ENCODE measurements at places on chromosomes 4 and X. TPM values are rescaled to one million over a fixed set of nuclear protein-coding genes. Genes with fewer than 3 reads are reported as not detected.
A peak's percentile ranks its signal among the peaks of the same experiment; 100 is the strongest.

DNA sequence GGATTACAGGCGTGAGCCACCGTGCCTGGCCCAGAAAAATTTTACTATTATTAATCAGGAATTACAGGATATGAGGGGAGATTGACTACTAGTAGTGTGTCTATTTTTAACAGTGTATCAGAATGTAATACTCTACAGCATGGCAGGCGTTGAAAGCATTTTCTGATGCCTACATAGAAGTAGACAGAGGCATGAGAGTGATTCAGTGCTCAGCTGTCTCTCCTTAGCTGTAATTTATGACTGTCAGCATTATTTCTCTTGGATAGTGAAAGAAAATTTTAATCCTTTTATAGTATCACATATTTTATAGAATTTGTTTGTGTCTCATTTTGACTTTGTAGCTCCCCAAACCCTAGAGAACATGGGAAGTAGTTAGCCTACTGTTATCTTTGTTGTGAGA lies 20.7 kb downstream of the ARHGAP24 start:
- DNase-seq, result no peak

AFF2 gene
- total RNA-seq, result 14.6 TPM

PCDH10 gene
- total RNA-seq, result 41.2 TPM

FGFRL1 gene
- total RNA-seq, result 39.1 TPM

RNF128 gene
- total RNA-seq, result 1.0 TPM

- no peak for DNase-seq
Measured at GRCh38 chrX:135287266-135287823, 21.9 kb upstream of the ETDC start.

- no peak for DNase-seq
Measured at GRCh38 chr4:171676555-171677215, 136.5 kb upstream of the GALNTL6 start.

DNA sequence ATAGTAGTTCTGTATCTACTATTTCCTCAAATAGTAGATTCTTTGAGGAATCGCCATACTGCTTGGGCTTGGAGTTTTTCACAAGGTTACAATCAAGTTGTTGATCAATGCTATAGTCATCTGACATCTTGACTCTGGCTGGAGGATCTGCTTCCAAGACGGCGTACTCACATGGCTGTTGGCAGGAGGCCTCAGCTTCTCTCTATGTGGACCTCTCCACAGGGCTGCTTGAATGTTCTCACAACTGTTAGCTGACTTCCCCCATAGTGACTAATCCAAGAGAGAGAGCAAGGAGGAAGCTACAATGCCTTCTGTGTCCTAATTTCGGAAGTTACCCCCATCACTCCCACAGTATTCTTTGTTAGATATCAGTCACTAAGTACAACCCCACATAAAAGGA lies 10.3 kb downstream of the EGFL6 start:
- no peak for DNase-seq

PPP4R3C gene
- not detected for total RNA-seq

DNA sequence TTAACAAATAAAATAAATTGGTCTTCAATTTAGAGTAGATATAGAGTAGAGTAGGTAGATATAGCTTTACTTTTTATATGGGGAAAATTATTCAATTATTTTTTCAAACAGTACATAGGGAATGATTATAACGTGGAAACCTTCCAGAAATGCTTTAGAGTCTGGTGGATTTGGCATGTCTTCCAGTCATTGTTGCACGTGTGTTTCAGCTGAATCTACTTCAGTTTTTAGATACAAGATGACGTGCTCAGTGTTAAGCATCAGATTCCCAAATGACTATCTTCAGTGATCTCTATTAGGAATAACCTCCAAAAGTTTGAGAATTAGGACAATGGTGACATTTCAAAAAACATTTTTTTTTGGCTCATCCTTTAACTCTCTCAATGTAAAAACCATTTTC lies 616.9 kb downstream of the ANKRD50 start:
- DNase-seq, result no peak

- no peak for DNase-seq
Measured at GRCh38 chr4:100989401-100989800, 357.9 kb downstream of the PPP3CA start.

PAGE2B gene
- total RNA-seq, result not detected

DNA sequence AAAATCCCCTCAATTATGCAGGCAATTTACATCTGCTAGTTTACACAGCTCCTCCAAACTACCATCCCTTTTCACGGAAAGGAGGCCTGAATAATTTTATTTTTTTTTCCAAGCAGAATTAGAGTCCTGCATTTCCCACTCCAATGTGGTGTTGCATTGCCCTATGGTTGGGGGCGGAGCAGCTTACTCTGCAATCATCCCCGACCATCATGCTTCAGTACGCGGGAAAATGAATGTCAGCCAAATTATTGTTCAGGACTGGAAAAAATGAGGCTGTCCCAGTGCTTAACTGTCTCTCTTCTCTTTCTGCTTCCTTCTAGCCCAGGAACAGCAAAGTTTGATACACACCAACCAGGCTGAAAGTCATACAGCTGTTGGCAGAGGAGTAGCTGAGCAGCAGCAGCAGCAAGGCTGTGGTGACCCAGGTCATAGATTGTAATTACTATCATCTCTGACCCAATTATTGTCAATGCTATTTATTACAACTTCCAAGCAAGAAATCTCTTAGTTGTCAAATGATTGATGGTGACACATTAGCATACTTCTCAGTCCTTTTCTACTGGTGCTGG lies 28.3 kb downstream of the MMRN1 start:
- DNase-seq, result no peak

DNA sequence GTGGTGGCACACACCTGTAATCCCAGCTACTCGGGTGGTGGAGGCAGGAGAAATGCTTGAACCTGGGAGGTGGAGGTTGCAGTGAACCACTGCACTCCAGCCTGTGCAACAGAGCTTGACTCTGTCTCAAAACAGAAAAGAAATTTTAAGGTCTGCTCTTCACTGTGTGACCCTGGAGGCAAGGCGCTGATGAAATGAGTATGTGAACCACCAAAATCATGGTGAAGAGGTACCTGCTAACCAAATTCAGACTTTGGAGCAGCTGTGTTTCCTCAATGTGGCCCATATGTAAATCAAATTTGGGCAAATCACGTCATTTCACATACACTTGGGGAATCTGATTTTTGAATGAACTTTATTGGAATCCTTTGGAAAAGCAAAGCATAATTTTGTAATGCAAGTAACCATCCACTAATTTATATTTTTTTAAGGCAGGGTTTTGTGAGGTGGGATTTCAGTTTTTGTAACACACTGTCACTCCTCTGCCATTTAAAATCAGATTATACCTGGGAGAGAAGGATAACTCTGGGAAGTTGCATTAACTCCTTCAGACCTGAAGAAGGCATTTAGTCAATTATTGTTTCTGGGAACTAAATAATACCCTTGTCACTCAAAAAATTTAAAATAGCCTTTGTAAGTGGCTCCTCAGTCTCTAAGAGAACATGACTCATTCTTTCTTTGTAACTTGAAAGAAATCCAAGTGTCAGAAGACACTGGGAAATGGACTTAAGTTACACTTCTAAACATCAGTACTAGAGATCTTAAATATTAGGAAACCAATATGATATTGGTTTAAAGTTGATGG lies 24.0 kb downstream of the DOCK11 start:
- DNase-seq, result no peak

C4orf50 gene
- 0.11 TPM for total RNA-seq

DNA sequence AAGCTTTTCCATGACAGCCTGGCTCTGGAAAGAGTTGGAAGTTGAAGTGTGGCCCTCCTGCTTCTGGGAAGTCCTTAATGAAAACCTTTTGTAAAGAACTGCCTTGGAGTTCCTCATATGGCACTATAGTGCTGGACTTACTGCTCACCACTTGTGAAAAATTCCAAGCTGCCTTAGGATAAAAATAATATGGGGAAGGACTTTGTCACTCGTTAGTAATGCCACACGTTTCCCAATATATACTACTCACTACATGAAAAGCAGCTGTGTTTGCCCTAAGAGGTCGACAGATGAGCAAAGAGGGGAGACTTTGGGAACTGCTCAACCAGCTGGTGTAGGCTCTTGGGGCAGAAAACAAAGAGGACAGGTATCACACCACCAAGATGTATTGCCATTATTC lies 11.7 kb downstream of the OPHN1 start:
- no peak for DNase-seq

DNA sequence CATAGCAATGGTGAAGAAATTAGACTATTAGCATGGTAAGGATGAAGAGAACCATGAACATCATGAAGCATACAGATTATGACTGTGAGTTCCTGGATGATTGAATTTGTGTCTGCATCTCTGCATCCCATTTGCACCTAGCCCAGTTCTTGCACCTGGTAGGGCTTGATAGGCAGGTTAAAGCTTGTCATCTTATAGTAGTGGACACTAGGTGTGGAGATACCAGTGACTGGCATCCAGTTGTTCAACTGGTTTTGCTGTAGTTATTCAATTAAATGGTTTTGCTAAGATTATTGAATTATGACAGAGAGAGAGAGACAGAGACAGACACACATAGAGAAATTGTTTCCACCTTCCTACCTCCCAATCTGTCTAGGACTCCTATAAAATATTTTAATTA lies 5.0 kb downstream of the ADH7 start:
- no peak for DNase-seq

CHRDL1 gene
- total RNA-seq, result 7.3 TPM

DNA sequence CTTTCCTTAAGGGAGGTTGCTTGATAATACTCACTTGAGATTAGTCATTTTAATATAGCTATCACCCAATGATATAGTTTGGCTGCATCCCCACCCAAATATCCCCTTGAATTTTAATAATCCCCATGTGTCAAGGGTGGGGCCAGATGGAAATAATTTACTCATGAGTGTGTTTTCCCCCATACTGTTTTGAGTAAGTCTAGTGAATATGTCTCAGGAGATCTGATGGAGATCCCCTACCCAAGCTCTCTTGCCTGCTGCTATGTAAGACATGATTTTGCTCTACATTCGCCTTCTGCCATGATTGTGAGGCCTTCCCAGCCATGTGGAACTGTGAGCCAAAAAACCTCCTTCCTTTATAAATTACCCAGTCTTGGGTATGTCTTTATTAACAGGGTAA lies 539.7 kb upstream of the GRID2 start:
- no peak for DNase-seq

- DNase-seq, result no peak
Measured at GRCh38 chr4:123421227-123421936, 24.8 kb downstream of the SPRY1 start.

- no peak for DNase-seq
Measured at GRCh38 chrX:8927066-8927635, 106.8 kb downstream of the FAM9B start.

DNA sequence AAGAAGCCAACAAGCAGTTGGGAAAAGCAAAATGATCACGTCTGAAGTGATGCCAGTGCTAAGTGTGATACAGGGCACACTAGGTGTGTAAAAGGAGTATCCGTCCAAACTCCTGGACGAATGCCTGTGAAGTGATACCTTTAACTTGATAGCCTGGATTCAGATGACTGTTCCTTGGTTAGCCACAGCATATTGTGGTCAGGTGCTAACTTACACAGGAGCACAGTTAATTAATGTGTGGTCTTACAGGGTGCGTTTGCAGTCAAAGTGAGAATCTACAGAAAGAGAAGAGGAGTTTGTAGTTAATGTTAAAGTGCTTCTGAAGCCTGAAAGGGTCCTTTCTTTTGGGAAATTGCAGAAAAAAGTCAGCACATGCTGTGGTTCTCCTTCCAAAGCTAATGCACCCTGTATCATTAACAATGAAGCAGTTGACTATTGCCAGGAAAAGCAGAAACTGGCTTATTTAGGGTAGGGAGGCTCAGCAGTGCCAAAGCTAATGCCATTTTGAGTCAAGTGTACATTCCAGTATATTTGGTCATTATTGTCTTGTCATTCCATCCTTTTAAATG lies 61.1 kb downstream of the DCLK2 start:
- DNase-seq, result no peak

GRCh38 chr4:180665481-180665880 lies 1577.7 kb upstream of the TENM3 start:
- no peak for DNase-seq

HTN1 gene
- total RNA-seq, result not detected

- DNase-seq, result no peak
Measured at GRCh38 chr4:147117431-147117830, 171.8 kb upstream of the TTC29 start.

N4BP2 gene
- 18.0 TPM for total RNA-seq

PGK1 gene
- 534 TPM for total RNA-seq

DNA sequence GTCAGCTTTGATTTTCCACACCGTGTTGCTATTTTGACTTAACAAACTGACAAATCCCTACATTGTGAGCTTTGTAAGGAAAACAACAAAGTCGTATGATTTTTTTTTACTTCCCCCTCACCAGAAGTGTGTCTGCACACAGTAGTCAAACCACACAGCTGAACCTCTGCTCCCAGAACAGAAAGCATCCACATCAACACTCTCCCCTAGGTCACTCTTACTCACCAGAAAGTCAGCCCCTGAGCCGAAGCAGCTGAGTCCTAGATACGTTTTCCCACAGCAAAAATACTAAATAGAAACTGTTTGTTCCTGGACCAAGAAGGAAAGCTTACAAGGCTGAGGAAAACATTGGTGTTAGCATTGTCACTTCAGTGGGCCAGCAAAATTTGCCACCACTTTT lies 305.7 kb downstream of the DHX15 start:
- no peak for DNase-seq

GRCh38 chr4:111066887-111067286 lies 444.0 kb upstream of the PITX2 start:
- DNase-seq, result no peak

DNA sequence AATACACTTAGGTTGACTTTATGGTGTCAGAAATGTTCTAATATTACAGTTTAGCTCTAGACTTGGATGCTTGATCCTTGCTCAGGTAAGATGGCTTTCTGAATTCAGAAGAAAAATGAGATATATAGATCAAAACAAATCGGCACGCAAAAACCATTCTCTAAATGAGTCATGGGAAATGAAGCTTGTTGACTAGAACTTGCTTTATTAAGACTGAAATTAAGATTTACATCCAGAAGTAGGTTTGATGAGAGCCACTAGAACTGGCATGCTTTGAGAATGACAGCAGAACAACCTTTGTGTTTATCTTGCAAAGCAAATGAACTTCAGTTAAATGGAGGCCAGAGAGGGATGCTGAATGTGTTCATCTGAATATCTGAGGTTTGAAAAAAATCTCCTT lies 304.9 kb upstream of the KLF3 start:
- DNase-seq, result no peak

- no peak for DNase-seq
Measured at GRCh38 chrX:22323541-22323940, 50.8 kb downstream of the CBLL2 start.

SAP30 gene
- total RNA-seq, result 31.9 TPM

DKK2 gene
- not detected for total RNA-seq

APLN gene
- 0.44 TPM for total RNA-seq

DNA sequence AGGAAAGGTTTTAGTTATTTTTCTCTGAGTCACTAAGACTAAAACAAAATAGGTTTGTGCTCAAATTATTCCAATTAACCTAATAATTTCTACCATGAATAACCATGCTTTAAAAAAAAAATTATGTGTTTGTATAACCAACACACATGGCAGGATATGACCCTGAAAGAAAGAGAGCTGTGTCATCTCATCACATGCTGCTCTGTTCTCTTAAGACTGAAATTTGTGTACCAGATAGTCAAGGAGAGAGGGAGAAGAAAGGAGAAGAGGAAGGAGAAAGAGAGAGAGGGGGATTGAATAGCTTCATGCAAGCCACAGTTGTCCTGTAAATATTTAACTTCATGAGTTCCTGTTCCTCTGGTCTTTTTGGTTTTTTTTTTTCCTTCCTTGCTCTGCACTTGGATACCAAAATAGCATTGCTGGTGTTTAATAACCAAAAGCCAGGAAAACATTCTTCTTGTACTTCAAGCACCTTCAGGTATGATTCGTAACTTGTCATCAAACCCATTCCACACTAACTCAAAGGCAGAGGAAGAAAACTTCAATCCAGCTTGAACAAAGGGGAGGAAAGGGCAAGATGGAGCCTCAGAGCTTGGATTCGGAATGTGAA lies 6.4 kb upstream of the PROM1 start:
- no peak for DNase-seq

GRCh38 chr4:15702941-15703403 lies at the start of gene BST1:
BST1 (plus strand) TSS chr4:15703065; CDS start chr4:15703145, 80 bp downstream.
- DNase-seq, result peak; percentile 25
